ENCODE measurements at places on chromosomes 7 and 10.

- no peak for DNase-seq
Observed at GRCh38 chr7:29156907-29157452, 10.6 kb upstream of the CPVL start.

GRCh38 chr10:816958-817357 is 114.5 kb downstream of the LARP4B start:
- DNase-seq, result no peak

DNA sequence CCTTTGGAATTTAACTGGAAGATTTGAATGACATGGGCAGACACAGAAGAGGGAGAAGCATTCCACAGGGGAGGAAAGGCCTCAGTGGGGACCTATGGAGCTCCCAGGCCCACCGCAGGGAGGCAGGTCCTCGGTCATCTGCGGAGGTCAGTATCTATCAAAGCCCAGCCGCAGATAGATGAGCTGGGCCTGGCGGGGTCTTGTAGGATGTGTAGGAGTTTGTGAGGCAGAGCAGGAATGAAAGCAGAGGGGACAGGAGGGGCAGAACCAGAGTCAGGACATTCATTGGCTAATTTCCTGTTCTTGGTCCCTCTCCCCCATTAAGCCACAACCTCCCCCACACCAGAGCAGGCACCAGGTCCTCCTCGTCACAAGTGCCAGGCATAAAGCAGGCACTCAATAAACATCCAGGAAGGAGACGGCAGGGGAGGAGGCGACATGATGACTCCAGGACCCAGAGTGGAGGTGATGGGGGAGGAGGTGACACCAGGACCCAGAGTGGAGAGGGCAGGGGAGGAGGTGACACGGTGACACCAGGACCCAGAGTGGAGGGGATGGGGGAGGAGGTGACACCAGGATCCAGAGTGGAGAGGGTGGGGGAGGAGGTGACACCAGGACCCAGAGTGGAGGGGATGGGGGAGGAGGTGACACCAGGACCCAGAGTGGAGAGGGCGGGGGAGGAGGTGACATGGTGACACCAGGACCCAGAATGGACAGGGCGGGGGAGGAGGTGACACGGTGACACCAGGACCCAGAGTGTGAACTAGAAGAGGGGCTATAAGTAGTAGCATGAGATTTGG is 83.7 kb upstream of the PDGFA start:
- no peak for DNase-seq

DNA sequence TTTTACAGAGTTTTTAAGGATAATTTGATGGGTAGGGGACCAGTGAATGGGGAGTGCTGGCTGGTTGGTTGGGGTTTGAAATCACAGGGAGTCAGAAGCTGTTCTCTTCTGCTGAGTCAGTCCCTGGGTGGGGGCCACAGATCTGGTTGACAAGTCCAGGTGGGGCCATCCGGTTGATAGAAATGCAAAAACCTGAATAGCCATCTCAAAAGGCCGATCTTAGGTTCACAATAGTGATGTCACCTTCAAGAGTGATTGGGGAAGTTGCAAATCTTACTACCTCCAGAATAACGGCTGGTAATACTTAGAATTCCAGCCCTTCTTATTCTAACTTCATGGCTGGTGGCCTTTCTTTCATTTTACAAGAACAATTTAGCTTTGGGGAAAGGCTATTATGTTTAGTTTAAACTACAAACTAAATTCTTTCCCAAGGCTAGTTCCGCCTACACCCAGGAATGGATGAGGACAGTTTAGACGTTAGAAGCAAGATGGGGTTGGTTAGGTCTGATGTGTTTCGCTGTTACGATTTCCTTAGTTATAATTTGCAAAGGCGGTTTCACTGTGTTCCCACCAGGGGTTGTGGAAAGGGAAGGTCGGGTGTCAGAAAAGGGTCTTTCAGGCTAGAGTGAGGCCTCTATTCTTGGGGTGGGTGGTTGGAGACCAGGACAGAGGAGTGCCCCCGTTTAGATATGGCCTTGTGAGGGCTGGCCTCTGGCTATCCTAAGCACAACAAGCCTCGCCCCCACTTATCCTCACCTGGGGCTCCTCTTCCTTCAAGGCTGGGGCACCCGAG is 27.4 kb downstream of the IFT22 start:
- DNase-seq, result no peak
